ENCODE measurements at places on chromosomes 16 and 17. TPM values are rescaled to one million over a fixed set of nuclear protein-coding genes. Genes with fewer than 3 reads are reported as not detected.

DNA sequence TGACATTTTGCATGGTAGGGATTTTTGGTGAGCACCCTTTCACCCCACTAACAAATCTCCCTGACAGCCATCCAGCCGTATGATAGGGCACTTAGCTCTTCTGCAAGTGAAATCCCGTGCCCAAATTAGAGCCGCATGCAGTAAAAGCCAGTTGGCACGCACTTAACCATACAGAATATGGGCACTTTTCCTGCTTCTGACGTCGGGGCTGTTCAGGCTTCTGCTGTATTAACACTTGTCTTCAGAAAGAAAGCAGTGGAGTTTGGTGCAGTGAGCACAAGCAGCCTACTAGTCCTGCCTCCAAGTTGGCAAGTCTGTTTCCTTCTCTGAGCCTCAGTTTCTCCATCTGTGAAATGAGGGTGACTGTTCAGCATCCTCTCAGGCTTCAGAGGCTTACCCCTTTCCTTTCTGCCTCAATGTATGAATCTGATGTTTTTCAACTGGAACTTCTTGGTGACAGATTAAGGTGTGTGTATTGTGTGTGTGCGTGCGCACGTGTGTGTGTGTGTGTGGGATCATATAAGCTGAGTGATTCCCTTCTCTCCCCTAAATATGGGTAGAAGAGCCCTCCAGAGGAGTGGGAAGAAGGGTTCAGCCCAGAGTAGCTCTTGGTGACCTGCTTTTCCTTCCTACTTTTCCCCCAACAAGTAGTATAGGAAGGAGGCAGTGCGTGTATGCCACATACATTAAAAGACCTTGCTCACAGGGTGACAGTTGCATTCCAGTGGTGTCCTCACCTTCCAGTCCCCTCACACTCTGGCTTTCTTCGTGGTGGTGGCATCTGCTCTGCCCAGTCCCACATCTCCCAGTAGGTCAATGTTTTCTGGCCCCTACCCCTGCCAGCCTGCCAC, 19.0 kb downstream of the IGF2BP1 start:
- no peak for DNase-seq

- peak; percentile 92 for DNase-seq
Measured at GRCh38 chr17:18093616-18094408, 6.1 kb downstream of the DRG2 start.

DNA sequence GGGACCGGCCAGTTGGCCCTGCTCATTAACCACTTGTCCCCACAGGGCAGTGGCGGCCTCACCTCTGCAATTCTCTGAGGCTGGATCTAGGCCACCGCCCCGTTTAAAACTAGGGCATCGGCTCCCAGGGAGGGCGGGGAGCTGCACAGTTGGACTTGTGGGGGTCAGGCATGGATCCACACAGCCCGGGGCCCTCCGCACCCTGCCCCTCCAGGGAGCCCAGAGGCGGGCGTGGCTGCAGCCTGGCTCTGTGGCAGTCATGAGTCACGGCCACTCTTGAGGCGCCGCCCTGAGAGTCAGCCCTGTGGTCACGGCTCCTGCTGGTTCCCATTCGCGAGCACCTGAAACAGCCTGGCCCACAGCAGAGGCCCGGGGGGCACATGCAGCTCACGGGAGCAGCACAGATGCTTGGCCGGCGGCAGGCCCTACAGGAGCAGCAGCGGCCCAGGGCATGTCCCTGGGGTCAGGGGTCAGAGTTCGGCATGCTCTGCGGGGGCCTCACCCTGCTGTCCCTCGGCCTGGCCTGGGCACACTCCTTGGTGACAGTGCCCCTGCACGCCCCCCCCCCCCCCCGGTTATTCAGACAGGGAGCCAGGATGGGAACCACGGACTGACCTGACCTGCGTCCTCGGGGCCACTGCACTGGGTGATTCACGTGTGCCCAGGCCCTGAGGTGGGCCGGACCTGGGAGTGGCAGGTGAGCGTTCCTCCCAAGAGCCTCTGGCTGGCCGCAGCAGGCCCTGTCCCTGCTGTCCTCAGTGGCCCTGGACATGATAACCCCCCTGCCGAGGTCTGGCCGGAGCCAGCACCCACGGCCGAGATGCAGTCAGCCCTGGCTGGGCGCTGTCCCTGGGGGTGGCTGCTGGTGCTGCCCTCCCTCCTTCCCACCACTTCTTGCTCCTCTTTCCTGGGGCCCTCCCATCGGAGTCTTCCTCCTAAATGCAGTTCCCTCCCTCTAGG, 8.2 kb downstream of the CAPN15 start:
- peak; percentile 82 for DNase-seq

GRCh38 chr16:3698941-3699340, 18.4 kb downstream of the TRAP1 start:
- DNase-seq: no peak

DNA sequence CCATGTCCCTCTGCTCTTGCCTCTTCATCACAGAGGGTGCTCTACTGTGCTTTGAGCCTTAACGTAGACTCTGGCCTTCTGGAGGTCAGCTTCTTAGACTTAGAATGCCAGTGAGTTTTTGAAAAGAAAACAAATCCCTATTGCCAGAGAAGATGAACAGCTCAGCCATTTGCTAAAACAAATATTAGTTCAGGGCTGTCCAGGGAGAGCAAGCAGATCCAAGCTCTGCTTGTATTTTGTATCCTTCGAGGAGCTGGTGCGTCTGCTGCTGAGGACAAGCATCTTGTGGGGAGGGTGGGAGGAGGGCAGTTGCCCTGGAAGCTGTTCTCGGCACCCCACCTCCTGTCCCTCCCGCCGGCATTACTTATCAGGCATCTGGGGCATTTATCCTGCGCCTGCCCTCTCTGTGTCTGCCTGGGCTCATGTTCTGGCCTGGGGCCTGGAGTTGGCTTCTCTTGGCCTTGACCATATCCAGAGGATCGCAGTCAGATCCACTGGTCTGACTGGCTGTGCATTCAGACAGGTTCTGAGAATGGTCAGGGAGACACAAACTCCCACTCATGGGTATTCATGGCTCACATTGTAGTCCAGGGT, 173.1 kb upstream of the NLRP1 start:
- DNase-seq: no peak

- no peak for DNase-seq
Measured at GRCh38 chr16:56518425-56518824, 1.4 kb downstream of the BBS2 start.

GRCh38 chr16:4263504-4264436, 9.1 kb downstream of the TFAP4 start:
- DNase-seq: peak; percentile 88

DNA sequence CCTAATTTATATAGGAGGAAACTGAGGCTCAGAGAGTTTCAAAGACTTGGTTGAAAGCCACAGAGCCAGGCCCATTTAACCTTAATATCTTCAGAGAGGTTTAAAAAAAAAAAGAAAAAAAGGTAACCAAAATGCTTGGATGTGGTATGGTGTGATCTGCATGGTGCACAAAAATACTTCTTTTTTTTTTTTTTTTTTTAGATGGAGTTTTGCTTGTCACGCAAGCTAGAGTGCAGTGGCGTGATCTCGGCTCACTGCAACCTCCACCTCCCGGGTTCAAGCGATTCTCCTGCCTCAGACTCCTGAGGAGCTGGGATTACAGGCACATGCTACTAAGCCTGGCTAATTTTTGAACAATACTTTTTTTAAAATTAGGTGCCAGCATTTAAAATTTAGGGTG, 101.8 kb downstream of the XYLT1 start:
- DNase-seq: no peak

GRCh38 chr17:73013816-73014663, 78.4 kb downstream of the SLC39A11 start:
- no peak for DNase-seq

DNA sequence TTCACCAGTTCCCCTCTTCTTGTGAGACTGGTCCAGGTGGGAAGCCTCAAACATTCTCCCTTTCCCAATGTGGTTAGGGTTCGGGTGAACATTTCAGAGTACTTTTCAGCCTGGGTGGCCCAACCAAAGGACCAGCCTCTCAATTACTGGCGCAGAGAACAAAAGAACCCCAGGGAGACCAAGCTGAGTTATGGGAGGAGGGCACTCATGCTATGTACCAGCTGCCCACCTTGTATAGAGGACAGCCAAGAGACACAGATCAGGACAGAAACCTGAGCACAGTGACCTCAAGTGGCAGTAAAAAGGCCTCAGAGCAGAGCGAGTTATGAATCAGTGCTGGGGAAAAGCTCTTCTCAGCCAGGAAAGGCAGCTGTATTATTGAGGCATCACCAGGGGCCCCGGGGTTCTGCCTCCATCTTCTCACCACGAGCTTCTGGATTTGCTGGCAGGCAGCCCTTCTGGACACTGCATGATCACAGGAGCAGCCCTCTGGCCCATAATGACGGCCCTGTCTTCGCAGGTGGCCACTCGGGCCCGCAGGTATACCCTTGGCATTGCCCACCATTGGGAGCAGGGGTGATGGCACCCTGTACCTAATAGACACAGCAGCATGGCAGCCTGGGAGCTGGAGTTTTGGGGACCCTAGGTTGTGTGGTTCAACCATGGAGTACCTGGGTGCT, 3.8 kb downstream of the G6PC3 start:
- DNase-seq: no peak

- DNase-seq: no peak
Measured at GRCh38 chr16:18050777-18051176, 285.8 kb downstream of the NPIPA8 start.

DNA sequence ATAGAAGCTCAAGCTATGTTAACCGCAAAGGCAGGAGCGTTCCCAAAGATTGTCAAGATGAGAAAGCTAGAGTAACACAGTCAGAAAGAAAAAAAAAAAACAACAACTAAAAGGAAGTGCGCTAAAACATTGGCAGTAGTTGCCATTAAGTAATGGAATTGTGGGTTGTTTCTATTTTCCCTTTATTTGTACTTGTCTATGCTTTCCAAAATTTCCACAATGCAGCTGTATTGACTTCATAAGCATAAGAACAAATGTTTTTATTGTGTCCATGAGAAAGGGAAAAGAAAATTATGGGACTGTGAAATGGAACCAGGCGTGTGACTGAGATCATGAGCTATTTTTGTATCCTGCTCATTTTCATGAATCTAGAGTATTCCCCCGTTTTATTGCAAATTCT, 153.4 kb downstream of the TMEM114 start:
- DNase-seq: no peak

DNA sequence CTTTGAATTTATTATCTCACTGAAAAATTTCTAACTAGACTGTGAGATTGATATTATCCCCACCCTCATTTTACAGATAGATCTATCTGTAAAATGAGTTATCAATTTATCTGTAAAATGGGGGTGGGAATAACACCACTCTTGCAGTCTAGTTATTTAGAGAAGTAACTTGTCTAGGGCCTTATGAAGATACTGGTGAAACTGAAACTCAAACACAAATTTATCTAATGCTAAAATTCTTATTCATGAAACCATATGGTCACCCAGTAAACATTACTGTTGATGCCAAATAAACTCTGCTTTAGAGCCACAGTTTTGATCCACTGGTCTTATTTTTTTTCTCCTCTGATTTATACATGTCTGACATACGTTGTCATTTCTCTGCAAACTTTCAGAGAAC, 52.1 kb upstream of the SMIM36 start:
- DNase-seq: no peak

DNA sequence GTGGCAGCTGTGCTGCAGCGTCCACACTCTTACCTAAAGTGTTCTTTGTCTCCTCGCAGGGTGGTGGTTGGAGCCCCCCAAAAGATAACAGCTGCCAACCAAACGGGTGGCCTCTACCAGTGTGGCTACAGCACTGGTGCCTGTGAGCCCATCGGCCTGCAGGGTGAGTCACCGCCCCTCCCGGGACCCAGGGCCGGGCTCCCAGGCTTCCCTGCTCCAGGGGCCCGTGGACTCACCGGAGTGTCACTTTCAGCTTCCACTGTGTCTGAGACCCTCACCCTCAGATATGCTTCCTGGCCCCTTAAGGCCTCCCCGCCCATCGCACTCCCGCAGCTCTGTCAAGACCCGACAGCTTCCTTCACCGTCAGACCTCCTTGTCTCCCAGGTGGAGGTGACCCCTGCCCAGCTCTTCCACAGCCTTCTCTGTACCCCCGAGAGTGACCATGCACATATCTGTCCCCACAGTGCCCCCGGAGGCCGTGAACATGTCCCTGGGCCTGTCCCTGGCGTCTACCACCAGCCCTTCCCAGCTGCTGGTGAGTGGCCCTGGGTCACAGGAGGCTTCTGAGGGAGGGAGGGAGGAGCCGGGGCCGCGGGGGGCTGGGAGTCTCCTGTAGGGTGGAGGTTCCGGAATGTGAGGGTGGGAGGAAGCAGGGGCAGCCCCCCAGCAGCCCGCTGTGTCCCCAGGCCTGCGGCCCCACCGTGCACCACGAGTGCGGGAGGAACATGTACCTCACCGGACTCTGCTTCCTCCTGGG, 1.8 kb downstream of the ITGAX start:
- DNase-seq: peak; percentile 45

GRCh38 chr16:30349675-30350074, 5.4 kb downstream of the CD2BP2 start:
- no peak for DNase-seq

DNA sequence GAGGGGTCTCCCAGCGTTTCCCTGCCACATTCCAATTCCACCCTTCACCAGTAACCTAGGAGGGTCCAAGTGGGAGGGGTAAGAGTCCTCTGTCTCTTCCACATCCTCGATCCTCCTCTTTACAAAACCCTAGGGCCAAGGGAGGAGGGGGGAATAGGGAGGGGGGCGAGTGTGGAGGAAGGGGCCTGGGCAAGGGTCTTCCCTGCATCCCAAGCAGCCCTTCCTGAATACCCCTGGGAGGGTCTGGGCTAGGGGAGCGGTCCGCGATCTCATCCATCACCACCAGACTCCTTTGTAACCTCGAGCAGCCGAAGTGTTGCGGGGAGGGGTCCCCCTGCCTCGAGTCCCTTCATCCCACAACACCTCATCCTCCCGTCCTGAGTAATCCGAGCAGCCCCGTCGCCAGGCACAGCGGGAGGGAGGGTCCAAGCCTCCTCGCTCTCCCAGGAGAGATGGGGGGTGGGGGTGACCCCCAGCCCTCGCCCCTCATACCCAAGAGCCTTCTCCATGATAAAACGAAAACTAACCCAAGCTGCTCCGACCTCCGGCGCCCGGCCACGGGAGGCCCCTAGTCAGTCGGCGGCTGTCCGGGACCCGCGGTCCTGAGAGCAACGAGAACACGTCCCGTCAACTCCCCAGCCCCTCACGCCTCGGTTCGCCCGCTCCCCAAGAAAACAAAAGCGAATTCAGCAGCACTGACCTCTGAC, 502 bp downstream of the SMPD3 start:
- no peak for DNase-seq

Gene DOC2B
- 3.3 TPM for total RNA-seq

Gene HSF4
- total RNA-seq: 57.3 TPM

Gene CARD14
- total RNA-seq: not detected

Gene PSMD7
- total RNA-seq: 122 TPM

Gene CES4A
- total RNA-seq: 6.8 TPM

Gene ATP2C2
- not detected for total RNA-seq

Gene TMEM100
- total RNA-seq: 2.4 TPM

Measured in psoas muscle (tissue), 8 donors.